ENCODE measurements at places on chromosomes 7 and 10. TPM values are rescaled to one million over a fixed set of nuclear protein-coding genes. Genes with fewer than 3 reads are reported as not detected.

The MUC12 gene
- total RNA-seq: not detected

The UCN3 gene
- not detected for total RNA-seq

The RBP4 gene
- not detected for total RNA-seq

The GJD4 gene
- total RNA-seq: not detected

The SYT15 gene
- 2.2 TPM for total RNA-seq

The BNIP3 gene
- 50.8 TPM for total RNA-seq

The GRID2IP gene
- 0.09 TPM for total RNA-seq

The MKX gene
- under 0.01 TPM for total RNA-seq

The TTYH3 gene
- total RNA-seq: 26.9 TPM

The VWDE gene
- total RNA-seq: not detected

The CABCOCO1 gene
- 0.11 TPM for total RNA-seq

The NAT16 gene
- total RNA-seq: not detected

The FFAR4 gene
- total RNA-seq: not detected

The SLC13A1 gene
- not detected for total RNA-seq

The FRAT1 gene
- 5.5 TPM for total RNA-seq

The TFEC gene
- 0.09 TPM for total RNA-seq

The NPSR1 gene
- total RNA-seq: not detected

The NPVF gene
- not detected for total RNA-seq

The VKORC1L1 gene
- 22.6 TPM for total RNA-seq

The BICC1 gene
- under 0.01 TPM for total RNA-seq

The GIMAP5 gene
- total RNA-seq: 420 TPM

The CDH23 gene
- total RNA-seq: under 0.01 TPM

The ZNF248 gene
- total RNA-seq: 7.4 TPM

The FBXL13 gene
- 0.22 TPM for total RNA-seq

The ANKRD30A gene
- not detected for total RNA-seq

The SMO gene
- total RNA-seq: 1.5 TPM

The TSPAN12 gene
- total RNA-seq: 128 TPM

The CLEC2L gene
- total RNA-seq: not detected

The NRCAM gene
- total RNA-seq: 1.2 TPM

The EFCAB10 gene
- not detected for total RNA-seq

The DYDC2 gene
- total RNA-seq: not detected

The KLF14 gene
- total RNA-seq: not detected
